ENCODE measurements at places on chromosomes 1 and 21. TPM values are rescaled to one million over a fixed set of nuclear protein-coding genes. Genes with fewer than 3 reads are reported as not detected.

Gene SLC9C2
- total RNA-seq: 1.4 TPM

GRCh38 chr1:221241592-221241991 lies 362.3 kb downstream of the HLX start:
- no peak for DNase-seq
- H3K4me1 ChIP-seq: no peaks in the 10 kb centered on the region
- H3K36me3 ChIP-seq: no peaks in the 10 kb centered on the region

Gene SCAMP3
- 70.2 TPM for total RNA-seq

DNA sequence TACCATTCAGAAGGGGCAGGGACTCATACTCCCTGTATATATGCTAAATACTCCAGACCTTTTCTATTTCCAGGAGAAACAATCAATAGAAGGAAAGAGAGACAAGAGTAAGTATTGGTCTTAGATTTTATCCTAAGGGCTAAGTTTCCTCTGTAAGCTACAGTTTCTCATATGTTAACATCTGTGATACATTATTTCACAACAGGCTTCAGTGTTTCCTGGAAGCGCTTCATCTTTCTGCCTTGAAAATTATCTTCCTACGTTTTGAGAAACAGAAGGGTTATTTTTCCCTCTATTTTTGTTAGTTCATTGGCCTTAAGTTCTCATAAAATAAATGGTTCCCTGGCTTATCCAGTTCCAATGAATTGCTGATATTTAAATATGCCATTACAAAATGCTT lies 15.6 kb downstream of the FMO1 start:
- no peaks in the 10 kb centered on the region for H3K36me3 ChIP-seq
- H3K27me3 ChIP-seq: no peaks in the 10 kb centered on the region
- DNase-seq: no peak
- H3K27ac ChIP-seq: no peak overlapping the region

GRCh38 chr21:44455524-44456213 lies 359 bp downstream of the LRRC3 start:
- peak; percentile 76 for DNase-seq
- H3K4me3 ChIP-seq: peak overlapping the region; percentile 71
- H3K36me3 ChIP-seq: no peaks in the 10 kb centered on the region
- peak overlapping the region; percentile 18 for H3K27ac ChIP-seq
- no peaks in the 10 kb centered on the region for H3K27me3 ChIP-seq
- H3K4me1 ChIP-seq: peaks cover 11% of the 10 kb centered on the region

DNA sequence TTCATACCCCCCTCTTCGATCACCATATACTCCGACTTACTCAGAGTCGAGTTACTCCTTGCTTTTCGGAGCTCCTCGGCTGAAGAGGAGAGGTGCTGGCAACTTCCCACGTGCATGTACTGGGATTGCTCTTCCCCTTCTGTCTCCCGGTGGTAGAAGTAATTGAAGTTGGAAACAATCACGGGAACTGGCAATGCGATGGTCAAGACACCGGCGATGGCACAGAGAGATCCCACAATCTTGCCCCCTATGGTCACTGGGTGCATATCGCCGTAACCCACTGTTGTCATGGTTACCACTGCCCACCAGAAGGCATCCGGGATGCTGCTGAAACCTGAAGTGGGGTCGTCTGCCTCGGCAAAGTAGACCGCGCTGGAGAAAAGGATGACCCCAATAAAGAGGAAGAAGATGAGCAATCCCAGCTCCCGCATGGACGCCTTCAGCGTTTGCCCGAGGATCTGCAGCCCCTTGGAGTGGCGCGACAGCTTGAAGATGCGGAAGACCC lies 1.5 kb downstream of the KCNA3 start:
- DNase-seq: no peak
- peak overlapping the region; percentile 65 for H3K4me3 ChIP-seq
- peak overlapping the region; percentile 70 for H3K27ac ChIP-seq
- no peaks in the 10 kb centered on the region for H3K36me3 ChIP-seq

DNA sequence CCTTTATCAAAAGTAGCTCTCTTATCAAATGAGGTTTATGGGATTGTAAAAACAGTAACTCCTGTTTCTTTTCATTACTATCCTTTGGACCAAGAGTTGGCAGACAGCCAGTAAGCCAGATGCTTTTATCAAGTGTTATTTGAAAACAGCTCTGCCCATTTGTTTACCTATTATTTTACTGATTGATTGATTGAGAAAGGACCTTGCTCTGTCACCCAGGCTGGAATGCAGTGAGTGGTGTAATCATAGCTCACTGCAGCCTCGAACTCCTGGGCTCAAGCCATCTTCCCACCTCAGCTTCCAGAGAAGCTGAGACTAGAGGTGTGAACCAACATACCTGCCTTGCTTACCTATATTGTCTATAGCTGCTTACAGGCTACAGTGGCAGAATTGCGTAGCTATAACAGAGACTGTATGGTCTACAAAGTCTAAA lies 3.6 kb downstream of the PRKAB2 start:
- no peak for DNase-seq
- no peaks in the 10 kb centered on the region for H3K27me3 ChIP-seq
- peaks cover 32% of the 10 kb centered on the region for H3K36me3 ChIP-seq
- peaks cover 16% of the 10 kb centered on the region for H3K4me1 ChIP-seq
- H3K4me3 ChIP-seq: no peak overlapping the region
- no peak overlapping the region for H3K27ac ChIP-seq

Gene SLC22A15
- 26.8 TPM for total RNA-seq

Gene PTPRF
- total RNA-seq: 176 TPM

- DNase-seq: no peak
- H3K27me3 ChIP-seq: no peaks in the 10 kb centered on the region
- H3K4me1 ChIP-seq: peaks cover 25% of the 10 kb centered on the region
Observed at GRCh38 chr1:22500058-22500457, 48.4 kb downstream of the ZBTB40 start.

Gene ECM1
- total RNA-seq: 16.9 TPM

- H3K27me3 ChIP-seq: no peaks in the 10 kb centered on the region
- DNase-seq: no peak
- no peak overlapping the region for H3K27ac ChIP-seq
- no peaks in the 10 kb centered on the region for H3K36me3 ChIP-seq
- H3K4me3 ChIP-seq: no peak overlapping the region
Observed at GRCh38 chr1:178243119-178243518, 149.2 kb downstream of the RASAL2 start.

DNA sequence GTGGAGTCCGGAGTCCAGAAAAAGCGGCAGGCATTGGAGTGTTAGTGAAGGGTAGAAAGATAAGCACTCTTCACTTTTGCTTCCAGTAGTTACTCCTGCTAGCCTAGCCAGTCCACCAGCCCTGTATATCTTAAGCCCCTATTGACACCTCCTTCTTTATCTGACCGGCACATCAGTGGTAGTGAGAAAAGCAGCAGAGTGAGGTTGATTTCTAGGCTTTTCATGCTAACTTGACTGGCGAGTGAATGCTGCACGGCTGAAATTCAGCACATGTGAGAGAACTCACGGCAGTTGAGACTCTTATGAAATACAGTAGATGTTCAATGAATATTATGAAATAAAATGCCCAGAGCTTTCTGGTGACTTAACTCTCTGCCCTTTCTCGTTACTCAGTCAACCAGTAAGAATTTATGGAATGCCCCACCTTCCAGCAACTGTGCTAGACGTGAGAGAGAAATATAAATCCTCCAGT lies 128.2 kb downstream of the CACHD1 start:
- H3K36me3 ChIP-seq: no peaks in the 10 kb centered on the region
- H3K4me1 ChIP-seq: peaks cover 37% of the 10 kb centered on the region
- no peak overlapping the region for H3K27ac ChIP-seq
- no peak for DNase-seq
- H3K27me3 ChIP-seq: no peaks in the 10 kb centered on the region
- H3K4me3 ChIP-seq: no peak overlapping the region

Gene TSHB
- not detected for total RNA-seq

- DNase-seq: no peak
- H3K4me3 ChIP-seq: no peak overlapping the region
- H3K27me3 ChIP-seq: no peaks in the 10 kb centered on the region
- no peaks in the 10 kb centered on the region for H3K4me1 ChIP-seq
Observed at GRCh38 chr1:231584117-231584516, 42.5 kb upstream of the DISC1 start.

Gene CACNA1S
- total RNA-seq: 0.06 TPM

DNA sequence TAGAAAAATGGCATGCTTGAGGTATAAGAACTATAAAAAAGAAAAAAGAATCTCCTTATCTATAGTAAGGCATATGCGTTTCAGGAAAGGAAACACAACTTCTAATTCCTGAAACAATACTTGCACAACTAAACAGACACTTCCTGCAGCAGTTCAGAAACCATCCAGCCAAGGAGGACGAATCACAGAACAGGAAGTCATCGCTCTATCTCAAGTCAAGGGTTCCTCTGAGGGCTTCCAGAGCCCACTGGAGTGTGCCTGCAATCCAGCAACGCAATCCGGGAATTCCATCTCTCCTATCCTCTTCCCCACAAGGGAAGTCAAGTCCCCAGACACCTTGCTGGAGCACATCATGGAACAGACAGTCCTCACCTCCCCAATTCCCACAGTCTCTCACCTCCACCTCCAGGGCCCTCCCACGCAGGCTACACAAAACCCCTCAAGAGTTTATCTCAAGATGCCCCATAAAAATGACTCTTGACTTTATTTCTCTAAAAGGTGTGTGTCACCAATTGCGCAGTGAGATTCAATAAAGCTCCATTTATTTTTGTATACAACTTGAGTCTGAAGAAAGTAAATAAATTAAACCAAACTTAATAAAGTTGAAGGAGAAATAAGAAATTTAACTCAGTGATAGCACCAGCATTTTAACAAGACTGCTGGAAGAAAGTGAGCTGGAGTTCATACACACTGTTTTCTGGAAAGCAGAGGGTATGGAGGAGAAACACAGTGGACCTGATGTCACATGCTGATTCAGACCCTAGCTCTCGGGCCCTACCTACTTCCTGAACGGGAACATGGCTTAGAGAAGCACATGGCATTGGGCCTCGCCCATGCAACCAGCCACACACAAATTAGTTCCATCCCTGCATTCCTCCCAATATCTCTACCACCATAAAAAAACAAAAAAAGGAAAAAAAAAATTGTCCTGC lies 39.9 kb downstream of the SIPA1L2 start:
- H3K4me1 ChIP-seq: peaks cover 48% of the 10 kb centered on the region
- H3K36me3 ChIP-seq: no peaks in the 10 kb centered on the region
- peak; percentile 53 for DNase-seq
- H3K27me3 ChIP-seq: no peaks in the 10 kb centered on the region
- no peak overlapping the region for H3K4me3 ChIP-seq

DNA sequence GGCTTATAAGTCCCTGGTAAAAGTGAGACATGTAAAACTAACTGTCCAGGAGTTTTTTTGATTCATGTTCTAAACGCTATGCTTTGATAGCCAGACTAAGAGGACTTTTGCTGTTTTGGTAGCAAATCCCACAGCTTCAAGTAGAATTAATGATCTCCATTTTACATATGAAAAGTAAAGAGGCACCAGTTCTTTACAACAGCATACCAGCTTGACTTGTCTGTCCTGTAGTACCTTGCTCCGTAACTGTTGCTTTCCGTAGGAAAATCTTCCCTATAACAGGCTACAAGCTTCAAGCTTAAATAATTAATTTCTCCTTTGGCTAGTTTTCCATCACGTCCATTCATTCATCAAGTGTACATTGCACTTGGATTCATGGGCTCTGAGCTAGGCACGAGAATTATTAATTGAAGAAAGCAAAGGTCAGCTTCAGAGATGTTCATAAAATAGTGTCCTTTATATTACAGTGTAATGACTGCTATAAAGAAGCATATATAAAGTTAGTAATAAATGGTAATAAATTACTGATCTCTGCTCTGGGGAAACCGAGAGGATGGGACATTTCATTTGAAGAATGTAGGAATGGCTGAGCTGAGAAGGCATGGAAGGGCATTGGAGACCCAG lies 29.2 kb downstream of the B3GALT5 start:
- no peaks in the 10 kb centered on the region for H3K4me1 ChIP-seq
- no peak overlapping the region for H3K27ac ChIP-seq
- H3K36me3 ChIP-seq: no peaks in the 10 kb centered on the region
- H3K27me3 ChIP-seq: peaks cover 10% of the 10 kb centered on the region
- H3K4me3 ChIP-seq: no peak overlapping the region
- no peak for DNase-seq

Gene FAAH
- total RNA-seq: 32.4 TPM

DNA sequence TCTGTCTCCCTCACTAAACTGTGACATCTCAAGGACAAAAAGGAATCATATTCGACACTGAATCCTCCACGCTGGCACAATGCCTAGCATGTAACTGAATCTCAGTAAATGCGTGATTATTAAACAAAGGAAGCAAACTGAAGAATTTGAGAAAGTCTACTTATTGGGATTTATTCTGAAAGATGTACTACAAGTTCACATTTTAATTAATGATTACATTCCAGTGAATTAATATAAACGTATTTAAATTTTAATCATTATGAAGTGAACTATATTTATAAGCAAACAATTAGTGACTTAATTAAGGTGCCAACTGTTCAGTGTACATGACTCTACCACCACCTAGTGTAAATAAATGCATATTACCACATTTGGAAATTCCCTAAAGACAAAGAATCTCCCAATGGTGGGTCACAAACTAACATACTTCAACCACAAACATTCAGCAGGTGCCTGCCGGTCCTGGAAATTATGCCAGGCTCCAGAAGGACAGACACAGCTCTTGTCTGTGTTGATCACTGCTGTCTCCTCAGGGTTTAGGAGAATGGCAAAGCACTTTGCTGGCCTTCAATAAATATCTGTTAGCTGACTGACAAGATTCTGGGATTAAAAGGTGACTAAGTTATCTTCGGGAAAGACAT lies 56.3 kb downstream of the SMYD3 start:
- H3K4me3 ChIP-seq: no peak overlapping the region
- H3K36me3 ChIP-seq: no peaks in the 10 kb centered on the region
- no peak overlapping the region for H3K27ac ChIP-seq
